ENCODE measurements at places on chromosomes 11 and 22.

DNA sequence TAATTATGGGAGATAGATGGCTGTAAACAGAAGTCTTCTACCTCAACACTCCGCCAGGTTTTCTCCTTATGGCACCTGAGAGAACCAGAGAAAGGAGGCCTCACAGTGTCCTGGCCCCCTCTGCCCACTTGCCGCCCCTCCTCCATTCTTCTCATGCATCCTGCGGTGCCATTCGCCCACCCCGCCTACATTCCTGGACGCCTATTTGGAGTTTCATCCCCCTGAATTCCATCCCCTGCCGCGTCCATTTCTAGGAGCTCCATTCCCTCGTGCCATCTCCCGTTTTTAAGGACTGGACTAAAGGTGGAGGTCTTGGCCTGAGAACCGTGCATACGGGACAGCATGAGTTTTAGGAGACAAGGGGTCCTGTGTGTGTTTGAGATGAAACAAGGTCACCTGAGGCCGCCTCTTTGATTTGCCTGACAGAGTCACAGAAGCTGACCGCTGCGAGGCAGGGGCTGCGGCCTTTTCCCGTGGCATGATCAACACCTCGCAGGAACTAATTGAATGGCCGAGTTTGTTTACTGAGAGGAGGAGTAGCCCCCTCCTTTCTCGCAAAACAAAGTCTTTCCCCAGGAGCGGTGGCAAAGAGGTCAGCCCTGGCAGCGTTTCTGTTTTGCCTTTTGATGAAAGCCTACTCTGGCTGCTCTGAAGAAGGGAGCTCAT, 246.2 kb downstream of the ST3GAL4 start:
- no peak for DNase-seq

- no peak for DNase-seq
Observed at GRCh38 chr22:26045860-26046259, 123.4 kb upstream of the SEZ6L start.

- no peak for DNase-seq
Observed at GRCh38 chr11:132264616-132265015, 894.2 kb downstream of the NTM start.

DNA sequence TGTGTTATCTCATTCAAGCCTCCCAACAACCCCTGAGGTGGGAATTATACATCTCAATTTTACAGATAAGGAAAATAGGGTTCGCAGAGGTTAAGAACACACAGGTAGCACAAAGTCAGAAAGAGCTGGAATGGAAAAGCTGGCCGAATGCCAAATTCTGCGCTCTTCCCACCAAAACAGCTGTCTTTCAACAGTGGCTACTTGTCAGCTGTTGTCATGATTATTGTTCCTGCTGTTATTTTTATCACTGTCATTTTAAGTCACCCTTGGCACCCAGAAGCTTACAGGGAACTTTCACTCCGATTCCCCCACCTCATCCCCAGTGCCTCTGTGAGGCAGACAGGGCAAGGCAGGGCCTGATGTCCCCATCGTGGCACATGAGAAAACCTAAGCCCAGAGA, 74.5 kb upstream of the CSNK2A3 start:
- DNase-seq: no peak

DNA sequence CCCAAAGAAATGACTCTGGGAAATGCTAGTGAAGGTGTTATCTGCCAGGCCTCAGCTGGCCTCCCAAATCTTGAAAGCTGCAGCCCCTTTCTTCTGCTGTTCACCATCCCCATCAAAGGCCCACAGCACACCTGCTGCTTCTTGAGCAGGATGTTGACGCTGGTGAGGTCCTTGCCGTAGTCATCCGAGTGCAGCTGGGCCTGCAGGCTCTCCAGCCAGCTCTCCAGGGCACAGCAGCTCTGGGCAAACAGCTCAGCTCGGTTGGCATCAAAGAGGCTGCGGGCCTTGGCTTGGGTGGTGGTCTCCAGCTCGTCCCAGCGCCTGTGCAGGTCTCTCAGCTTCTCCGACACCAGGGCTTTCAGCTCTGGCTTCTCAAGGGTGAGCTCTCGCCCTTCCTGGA, 18.5 kb upstream of the RBM4B start:
- no peak for DNase-seq
